ENCODE measurements at places on chromosomes 2 and 18. TPM values are rescaled to one million over a fixed set of nuclear protein-coding genes. Genes with fewer than 3 reads are reported as not detected.

ODC1 gene
- 174 TPM for total RNA-seq

ACTR1B gene
- 103 TPM for total RNA-seq

MROH2A gene
- total RNA-seq, result not detected

DNA sequence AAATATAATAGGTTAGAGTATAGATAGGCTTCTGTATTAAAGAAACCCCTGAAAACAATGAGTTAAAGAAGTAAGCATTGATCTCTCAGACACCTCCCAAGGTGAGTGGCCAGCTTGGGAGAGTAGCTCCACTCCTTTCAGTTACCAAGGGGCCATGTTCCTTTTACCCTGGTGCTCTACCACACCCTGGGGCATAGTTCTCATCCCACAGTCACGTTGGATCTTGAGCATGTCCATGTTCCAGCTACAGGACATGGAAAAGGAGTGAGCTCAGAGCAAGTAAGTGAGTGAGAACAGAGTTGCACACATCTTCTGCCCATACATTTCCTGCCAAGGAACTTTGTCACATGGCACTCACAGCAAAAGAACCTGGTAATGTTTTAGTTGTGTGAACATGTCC, 325.9 kb upstream of the SLC39A10 start:
- H3K4me3 ChIP-seq, result no peak overlapping the region
- no peaks in the 10 kb centered on the region for H3K36me3 ChIP-seq
- no peak for DNase-seq
- no peak overlapping the region for H3K27ac ChIP-seq
- no peaks in the 10 kb centered on the region for H3K27me3 ChIP-seq

GRCh38 chr2:86778957-86779356, 11.8 kb downstream of the CD8A start:
- H3K4me3 ChIP-seq, result no peak overlapping the region
- H3K27me3 ChIP-seq, result peaks cover 3% of the 10 kb centered on the region
